ENCODE measurements at places on chromosomes 13 and 19.

GRCh38 chr19:13764821-13765394, 586 bp downstream of the MRI1 start:
- no peak for DNase-seq

- DNase-seq, result no peak
These were observed 37.0 kb downstream of the SUGP2 start for GRCh38 chr19:18996351-18996750.

DNA sequence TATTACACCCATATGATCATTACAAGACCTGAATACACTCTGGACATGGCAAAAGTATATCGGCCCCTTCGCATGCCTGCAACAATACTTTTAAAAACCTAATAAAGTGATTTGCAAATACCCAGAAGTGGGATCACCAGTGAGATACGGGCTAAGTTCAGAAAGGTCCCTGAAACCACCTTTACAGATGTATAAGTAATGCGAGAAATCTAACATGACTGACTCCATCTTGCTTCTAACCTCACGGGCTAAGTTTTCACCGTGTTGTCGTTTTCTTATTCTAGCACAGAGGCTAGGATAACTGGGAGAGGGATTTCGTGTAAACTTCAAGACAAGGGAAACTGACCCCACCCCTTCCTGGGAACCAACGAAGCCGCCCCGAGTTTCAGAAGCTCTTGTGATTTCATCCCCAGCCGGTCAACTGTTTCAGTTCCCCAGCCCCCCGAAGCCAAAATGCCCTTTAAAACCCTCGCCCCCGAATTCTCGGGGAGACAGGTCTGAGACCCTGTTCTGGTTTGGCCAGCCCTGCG, 703 bp downstream of the NEK3 start:
- DNase-seq, result no peak

DNA sequence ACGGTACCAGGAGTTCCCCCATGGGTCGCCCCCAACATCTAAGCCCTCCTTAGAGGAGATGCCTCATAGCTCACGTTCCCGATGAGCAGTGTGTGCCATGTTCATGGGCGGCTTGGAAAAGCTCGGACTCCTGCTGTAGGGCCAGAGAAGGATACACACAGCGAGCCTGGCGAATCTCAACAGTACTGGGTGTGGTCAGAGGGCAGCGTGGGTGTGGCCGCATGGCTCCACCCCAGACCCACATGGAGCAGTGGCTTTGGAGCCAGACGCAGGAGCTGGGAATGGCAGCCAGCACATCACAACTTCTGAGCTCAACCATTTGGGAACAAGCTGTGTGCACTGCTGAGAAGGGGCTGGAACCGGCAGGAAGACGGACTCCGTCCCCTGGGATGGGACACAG, 15.6 kb downstream of the CAPS start:
- no peak for DNase-seq

DNA sequence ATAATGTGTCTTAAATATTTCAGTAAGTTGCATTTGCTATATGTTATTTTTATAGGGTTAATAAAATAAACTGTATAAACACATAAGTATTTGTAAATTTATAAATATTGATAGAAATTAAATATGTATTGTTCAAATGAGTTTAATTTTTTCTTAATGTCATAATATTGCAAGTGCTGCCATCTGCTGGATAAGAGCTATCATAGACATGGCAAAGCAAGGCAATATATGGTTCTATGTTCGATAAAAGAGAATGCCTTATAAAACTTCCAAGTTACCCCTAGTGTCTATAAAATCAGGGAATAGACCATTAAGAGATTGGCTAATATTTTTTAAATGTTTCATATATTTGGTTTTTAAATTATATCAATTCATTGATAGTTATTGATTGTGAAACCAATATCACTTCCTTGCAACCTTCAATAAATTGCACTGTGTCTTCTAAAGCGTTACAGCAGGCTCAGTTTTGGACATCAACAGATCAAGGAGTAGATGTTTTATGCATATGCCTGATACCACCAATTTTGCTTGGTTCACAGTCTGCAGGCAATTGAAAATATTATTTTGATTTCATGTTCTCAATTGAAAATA, 29.0 kb upstream of the SLITRK6 start:
- DNase-seq, result no peak

DNA sequence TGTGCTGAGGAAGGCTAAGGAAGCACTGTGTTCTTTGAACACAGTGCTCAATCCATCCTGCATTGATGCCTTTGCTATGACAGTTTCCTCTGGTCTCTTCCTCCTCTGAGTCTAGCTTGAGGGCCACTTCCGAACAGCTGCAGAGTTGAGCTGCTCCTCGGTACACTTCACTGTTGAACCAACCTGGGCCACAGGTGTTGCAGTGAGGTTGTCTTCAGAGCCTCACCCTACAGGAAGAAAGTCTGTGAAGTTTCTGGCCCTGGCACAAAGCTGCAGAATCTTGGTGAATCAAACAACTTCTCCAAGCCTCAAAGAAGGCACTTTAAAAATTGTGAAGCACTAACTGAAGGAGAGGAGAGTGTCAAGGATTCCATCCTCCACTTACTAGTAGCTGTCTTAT, 394.0 kb downstream of the KCNRG start:
- no peak for DNase-seq

DNA sequence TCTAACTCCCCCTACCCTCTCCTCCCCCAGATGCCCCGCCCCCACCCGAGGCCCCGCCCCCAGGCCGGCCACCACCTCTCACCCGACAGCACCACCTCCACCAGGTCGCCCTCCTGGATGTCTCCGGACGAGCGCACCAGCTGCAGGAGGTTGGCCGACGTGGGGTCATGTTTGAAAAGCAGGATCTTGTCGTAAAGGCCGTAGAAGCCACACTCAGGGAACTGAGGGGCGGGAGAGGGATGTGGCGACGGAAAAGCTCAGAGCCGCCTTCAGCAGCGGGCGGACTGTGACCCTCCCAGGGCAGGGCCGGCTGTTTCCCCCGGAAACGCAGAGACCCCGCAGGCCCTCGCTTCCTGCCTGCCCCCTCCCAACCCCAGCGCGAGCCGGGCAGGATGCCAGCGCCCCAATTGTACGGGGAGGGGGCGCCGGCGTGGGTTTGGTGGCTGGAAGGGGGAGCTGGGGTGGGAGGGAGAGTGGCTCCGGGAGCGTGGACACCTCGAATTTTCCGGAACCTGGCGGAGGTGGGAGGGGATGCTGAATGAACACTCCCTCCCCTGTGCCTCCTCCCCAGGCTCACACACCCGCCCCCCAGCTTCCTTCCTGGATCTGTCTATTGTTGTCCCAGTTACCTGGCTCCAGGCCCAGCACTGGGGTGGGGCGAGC, 3.0 kb downstream of the PRKD2 start:
- DNase-seq, result peak; percentile 16

GRCh38 chr13:76879883-76880270, 6.3 kb downstream of the KCTD12 start:
- no peak for DNase-seq

DNA sequence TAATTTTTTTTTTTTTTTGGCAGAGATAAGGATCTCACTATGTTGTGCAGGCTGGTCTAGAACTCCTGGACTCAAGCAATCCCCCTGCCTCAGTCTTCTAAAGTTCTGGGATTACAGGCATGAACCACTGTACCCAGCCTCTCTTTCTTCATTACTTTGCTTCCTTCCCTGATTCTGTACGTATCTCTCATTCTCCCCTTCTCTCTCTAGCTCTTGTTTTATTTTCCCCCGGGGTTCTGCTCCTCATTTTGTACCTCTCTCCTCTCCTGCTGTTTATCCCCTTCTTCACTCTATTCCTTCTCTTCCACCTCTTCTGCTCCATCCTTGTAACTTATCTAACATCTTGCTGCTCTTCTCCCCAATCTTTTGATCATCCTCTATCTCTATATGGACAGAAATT, 46.5 kb downstream of the ZNF611 start:
- DNase-seq, result no peak
